ENCODE measurements at places on chromosomes 6 and 20.

- DNase-seq, result no peak
Observed at GRCh38 chr6:12132351-12133222, 120.5 kb downstream of the HIVEP1 start.

DNA sequence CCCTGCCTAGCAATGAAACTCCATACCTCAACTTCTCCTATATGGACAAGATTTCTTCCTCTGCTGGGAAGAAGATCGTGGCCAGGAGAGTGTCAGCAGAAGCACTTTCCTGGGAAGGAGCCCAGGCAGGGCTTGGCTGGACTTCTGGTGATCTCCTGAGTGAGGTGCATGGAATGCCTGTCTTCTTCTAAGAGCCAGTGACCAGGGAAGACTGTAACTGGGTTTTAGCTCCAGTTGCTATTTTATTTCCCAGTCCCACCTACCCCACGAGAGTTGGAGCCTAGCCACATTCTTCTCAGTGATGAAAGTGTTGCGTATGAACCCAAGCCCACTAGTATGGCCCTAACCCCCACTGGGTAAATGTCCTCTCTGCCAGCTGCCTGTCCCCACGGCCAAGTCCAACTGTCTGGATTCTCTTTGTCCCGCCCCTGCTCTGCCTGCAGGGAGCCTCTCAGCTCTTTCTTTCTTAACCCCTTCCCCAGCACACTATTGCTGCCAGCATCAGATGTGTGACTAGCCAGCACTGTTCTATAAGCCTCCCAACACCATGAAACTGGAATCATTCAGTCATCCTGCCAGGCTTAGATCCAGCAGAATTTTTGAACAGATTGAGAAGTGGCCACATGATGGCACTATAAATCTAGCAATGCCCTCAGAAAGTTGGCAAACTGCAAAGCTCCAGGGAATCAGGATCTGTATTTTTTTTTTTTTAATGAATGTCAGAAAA lies 69.8 kb upstream of the FAM184A start:
- no peak for DNase-seq

GRCh38 chr6:123712831-123713230 lies 76.1 kb upstream of the TRDN start:
- DNase-seq, result no peak

GRCh38 chr20:45279992-45280391 lies 25.6 kb upstream of the SLPI start:
- no peak for DNase-seq

DNA sequence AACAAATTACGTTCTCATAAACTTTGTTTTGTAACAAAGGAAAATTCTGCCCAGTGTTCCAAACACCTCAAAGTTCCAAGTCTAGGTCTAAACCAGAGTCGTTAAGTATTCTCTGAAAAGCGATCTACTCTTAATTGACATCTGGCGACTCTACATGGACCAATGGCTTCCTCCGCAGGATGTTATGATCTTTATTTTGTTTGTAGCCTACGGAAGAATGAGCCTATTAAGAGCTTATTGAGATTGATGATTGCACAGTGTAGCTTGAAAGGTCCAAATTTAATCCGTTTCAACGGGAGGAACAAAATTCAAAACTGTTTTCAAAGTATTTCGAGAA lies 61.1 kb downstream of the FAM217A start:
- DNase-seq, result peak; percentile 11

- no peak for DNase-seq
Observed at GRCh38 chr20:23626040-23626620, 11.6 kb downstream of the CST3 start.

DNA sequence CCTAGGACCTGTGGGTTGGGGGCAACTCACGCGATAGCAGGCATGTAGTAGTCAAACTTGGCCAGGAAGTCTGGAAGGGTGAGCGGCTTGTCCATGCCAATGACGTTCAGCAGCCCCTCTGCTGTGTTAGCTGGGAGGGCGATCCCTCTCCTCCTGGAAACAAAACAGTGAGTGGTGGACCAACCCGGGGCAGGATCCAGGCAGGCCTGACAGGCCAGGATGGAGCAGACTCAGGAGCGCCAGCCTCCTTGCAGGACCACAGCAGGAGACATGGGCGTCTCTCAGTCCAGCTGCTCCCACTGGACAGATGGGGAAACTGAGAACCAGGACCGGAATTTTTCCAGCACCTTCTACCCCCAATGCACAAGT lies 22.5 kb downstream of the ADA start:
- no peak for DNase-seq
